Effector CD4-positive, alpha-beta T cell (primary cell): ENCODE measurements at places on chromosomes 16 and 17.

GRCh38 chr16:88967830-88968588 is 9.0 kb downstream of the CBFA2T3 start:
- DNase-seq, result no peak

DNA sequence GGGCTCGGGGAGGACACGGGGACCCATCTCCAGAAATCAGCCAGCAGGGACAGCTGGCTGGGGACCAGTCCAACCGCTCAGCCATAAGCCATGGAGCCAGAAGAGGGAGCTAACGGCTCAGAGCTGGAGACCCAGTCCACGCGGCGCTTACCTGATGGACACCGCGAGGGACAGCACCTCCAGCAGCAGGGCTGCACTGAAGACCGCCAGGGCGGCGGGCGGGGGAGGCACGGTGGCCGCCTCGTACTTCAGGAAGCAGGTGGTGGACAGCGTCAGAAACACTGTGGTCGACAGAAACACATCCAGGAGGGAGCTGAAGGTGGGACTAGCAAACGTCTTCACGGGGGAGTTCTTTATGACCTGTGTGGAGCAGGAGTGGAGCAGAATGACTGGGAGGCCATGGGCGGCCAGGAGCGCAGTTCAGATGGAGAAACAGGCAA is 102.6 kb upstream of the CREBBP start:
- no peak for DNase-seq

- DNase-seq, result no peak
Measured at GRCh38 chr16:79169239-79169638, 431.3 kb downstream of the MAF start.

DNA sequence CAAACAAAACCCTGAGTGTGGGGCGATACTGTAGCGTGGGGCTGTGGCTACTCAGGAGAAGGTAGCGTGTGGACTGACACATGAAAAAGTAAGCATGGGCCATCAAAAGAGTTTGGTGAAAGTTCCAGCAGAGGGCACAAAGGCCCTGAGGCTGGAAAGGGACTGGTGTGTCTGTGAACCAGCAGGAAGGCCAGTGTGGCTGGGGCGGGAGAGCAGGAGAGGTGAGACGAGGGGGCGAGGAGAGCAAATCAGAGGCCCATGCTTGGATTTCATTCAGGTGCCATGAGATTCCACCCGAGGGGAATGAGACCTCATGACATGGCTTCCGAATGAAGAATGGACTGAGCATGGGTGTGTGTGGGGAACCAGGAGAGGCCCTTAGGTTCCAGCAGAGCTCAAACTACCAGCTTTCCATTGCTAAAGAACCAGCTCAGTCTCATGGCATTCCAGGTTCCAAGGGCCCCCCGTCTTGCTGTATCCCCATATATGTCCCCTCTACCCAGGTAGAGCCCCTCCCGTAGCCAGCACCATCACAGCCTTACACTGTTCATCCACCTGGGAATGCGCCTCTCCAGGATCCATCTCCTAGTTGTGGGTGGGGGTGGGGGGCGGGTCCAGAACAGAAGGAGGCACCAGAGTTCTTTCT is 31.1 kb downstream of the TRPV2 start:
- no peak for DNase-seq

- DNase-seq, result no peak
Measured at GRCh38 chr17:63282455-63282854, 163.7 kb downstream of the CYB561 start.

DNA sequence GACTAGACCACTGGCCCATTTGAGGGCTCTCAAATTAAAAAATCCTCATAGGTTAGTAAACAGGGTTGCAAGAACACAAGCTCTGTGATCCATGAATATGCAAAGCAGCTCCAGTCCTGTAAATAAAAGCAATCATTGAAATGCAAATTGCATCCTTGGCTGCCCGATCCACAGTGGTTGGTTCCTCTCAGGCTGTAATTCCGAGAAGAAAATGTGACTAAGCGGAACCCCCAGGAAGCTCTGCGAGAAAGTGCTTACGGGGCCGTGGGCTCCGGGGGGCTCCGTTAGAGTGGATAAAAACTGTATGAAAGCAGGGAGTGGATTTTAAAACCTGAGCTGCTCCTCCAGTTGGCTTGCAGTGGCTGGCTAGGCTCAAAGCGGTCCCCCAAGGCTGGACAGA is 2.5 kb downstream of the GPRC5B start:
- no peak for DNase-seq

- no peak for DNase-seq
Measured at GRCh38 chr17:58811290-58811689, 55.6 kb downstream of the PPM1E start.

GRCh38 chr17:39604911-39605491 is 2.7 kb downstream of the NEUROD2 start:
- no peak for DNase-seq

GRCh38 chr17:80855948-80856862 is 135.4 kb upstream of the CHMP6 start:
- peak; percentile 51 for DNase-seq

GRCh38 chr16:86029131-86029741 is 130.3 kb downstream of the IRF8 start:
- no peak for DNase-seq

DNA sequence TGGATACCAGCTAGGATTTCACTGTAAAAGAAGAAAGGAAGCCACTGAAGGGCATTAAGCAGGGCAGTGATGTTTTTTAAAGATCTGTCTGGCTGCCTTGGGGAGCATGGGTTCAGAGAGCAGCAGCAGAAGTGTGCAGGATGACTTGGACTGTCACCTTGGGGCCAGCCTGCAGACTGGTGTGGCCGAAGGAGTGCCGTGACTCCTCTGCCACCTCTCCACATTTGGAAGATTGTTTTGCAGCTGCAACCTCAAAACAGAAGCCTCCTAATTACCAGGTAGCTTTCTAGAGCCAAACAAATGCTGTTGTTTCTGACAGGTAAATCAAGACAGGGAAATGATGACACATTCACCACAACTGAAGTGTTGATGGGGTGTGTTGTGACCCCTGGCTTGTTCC is 681.4 kb downstream of the WWOX start:
- DNase-seq, result no peak

DNA sequence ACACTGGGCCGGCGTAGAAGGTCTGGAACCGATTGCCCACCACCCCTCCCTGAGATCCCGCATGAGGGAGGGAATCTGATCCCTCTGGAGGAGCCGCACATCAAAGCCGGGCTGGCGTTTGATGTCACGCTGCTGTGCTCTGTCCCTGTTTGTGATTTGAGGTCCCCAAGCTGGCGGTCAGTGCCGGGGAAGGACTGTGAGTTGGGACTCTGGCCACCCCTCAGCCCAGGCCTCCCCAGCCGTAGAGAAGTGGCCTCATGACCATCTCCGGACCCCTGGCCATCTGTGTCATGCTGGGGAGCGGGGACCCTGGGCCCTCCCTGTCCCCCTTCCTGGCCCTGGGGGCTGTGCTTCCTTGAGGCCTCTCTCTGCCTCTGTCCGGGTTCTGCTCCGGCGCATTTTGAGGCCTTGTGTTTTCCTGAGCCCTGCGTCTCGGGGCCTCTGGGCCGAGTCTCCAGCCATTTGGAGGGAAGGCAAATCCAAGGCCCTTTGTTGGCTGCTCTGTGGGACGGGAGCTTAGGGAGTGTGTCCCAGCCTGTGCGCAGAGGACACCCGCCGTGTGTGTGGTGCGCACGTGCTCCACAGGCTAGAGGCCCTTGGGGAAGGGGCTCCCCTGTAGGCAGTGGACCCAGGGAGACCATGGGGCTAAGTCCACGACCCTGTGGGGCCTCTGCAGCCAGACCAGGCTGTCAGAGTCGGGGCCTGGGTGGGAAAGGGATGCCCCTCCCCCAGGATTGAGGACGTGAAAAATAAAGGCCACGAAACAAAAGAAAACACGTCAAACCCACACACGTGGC is 15.1 kb downstream of the ASPSCR1 start:
- no peak for DNase-seq

- DNase-seq, result no peak
Measured at GRCh38 chr16:72972878-72973571, 74.9 kb downstream of the ZFHX3 start.

DNA sequence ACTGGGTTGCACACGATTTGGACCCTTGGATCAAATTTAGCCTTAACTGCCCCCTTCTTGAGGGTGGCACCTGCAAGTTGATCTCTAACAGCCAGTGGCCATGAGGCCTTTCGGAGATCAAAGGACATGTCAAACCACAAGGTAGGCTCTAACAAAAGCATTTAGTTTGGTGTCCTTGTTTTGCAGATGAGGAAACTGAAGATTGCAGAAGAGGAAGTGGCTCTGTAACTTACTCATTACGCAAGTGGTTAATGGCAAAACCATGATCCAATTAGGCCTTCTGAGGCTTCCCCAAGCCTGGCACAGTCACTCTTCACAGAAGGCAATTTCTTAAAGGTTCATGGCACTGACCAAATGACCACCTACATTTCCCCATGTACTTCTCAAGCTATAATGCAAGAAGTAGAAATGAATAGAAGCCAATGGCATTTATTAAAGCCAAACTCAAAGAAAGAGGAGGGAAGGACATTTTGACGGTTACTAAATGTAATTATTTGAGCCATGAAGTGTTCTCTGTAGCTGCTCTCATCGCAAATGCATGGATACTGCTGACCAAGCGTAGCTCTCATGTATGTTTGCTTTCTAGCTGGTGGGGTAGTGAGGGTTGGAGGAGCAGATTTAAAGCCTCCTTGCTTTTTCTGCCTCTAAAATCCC is 32.8 kb upstream of the ABCC12 start:
- DNase-seq, result no peak

DNA sequence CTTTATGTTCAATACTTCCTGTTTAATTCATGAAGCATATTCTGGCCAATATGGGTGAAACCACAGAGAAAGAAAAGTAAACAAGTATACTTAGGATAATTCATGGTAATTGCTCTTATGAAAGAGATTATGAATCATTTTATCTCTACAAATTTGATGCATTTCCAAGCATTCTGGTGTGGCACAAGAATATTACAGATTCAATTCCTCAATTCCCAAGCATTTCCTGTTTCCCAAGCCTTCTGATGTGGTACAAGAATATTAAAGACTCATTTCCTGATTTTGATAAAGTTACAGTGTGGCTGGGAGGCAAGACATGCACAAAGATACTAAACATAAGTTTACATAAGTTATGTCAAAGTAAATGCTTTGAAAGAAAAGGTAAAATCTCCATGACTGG is 126.1 kb upstream of the NUDT7 start:
- no peak for DNase-seq

- peak; percentile 82 for DNase-seq
Measured at GRCh38 chr16:27202923-27203506, 311 bp upstream of the KDM8 start.

DNA sequence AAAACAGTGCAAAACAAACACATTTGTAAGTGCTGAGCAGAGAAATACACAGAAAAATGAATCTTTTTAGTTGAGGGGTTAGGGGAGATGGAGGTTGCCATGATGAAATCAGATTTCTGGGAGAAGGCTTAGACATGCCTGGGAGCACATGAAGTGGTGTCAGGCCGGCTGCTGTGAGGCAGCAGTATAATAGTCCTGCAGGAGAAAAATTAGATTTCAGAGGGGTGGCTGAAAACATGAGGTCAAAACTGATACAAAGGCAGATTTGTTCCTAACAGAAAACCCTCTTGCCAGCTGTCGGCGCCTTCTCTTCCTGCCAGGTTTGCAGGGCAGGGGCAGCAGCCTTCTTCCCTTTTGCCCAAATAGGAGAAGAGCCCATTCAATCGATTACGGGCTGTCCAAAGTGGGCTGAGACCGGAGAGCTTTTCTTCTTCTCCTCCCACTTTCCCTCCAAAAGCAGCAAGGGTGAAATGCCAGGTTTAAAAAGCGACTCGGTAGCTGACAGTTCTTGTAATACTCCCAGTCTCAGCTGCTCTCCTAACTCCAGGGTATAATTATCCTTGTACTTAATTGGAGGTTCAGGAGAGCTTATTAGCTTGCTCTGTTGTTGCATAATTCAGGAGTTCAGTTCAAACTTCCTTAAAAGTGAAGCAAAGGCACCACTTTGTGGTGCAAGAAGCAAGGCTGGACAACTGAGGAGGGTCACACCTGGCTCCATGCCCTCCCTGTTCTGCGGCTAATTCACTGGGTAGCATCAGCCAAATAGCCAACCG is 80.0 kb downstream of the PCTP start:
- DNase-seq, result no peak

- DNase-seq, result no peak
Measured at GRCh38 chr17:78255029-78255656, 23.7 kb downstream of the TMEM235 start.

GRCh38 chr17:9241371-9241712 is 220.0 kb downstream of the NTN1 start:
- no peak for DNase-seq

GRCh38 chr17:17539591-17539990 is 43.4 kb upstream of the RASD1 start:
- no peak for DNase-seq

- no peak for DNase-seq
Measured at GRCh38 chr17:75996665-75997590, 3.7 kb upstream of the CDK3 start.

DNA sequence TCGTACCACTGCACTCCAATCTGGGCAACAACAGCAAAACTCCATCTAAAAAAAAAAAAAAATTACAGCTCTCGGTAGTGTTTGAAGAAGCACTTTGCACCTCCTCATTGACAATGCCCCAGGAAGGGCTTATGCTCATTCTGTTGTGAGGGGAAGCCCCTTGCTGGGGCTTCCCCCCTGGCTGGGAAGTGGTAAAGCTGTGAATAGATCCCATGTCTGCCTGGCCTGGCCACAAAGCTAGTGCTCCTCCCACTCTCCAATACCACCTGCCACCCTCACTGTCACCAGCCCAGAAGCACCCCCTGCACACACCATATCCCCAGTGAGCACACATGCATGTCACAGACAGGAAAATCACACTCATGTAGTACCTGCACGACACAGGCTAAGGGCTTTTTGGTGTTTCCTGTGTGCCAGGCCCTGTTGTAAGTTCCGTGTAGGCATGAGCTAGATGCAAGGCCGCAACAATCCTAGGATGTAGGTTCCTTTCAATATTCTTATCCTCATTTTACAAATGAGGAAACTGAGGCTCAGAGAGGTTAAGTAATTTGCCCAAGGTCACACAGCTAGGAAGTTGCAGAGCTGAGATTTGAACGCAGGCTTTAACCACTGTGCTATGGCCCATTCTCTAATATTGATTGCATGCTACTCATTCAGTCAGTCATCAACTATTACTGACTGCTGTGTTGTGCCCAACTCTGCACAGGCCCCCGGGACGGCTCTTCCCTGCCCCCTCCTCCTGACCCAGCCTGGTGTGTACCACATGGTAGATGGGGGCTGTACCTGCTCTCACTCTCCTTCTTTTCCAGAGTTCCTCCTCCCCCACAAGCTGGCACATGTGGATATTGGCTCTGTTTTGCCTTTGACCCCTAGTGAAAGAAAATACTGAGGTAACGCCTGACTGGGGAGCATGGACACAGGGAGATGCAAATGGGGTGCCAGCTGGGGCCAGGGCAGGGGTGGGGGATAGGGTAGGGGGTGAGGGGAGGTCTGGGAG is 11.9 kb upstream of the COL1A1 start:
- no peak for DNase-seq

GRCh38 chr17:50027172-50027880 is 28.6 kb upstream of the ITGA3 start:
- DNase-seq, result no peak

- no peak for DNase-seq
Measured at GRCh38 chr16:56294014-56294413, 102.7 kb downstream of the GNAO1 start.

- DNase-seq, result no peak
Measured at GRCh38 chr16:86403541-86404163, 106.7 kb upstream of the FOXF1 start.

GRCh38 chr17:42584880-42585279 is 7.4 kb upstream of the PSMC3IP start:
- DNase-seq, result no peak

GRCh38 chr16:58034128-58034685 is 8.7 kb downstream of the MMP15 start:
- no peak for DNase-seq

- no peak for DNase-seq
Measured at GRCh38 chr16:85926370-85926769, 27.4 kb downstream of the IRF8 start.

GRCh38 chr16:5480431-5481195 is 383.0 kb upstream of the EEF2KMT start:
- no peak for DNase-seq
